ENCODE measurements at places on chromosomes 11 and 22. TPM values are rescaled to one million over a fixed set of nuclear protein-coding genes. Genes with fewer than 3 reads are reported as not detected.

The GNAZ gene
- under 0.01 TPM for total RNA-seq

The JOSD1 gene
- total RNA-seq, result 75.6 TPM

The INS gene
- not detected for total RNA-seq

The DRD4 gene
- not detected for total RNA-seq

The CCS gene
- total RNA-seq, result 21.2 TPM

- no peak for DNase-seq
These were observed 105.7 kb upstream of the LUZP2 start for GRCh38 chr11:24391167-24391566.

DNA sequence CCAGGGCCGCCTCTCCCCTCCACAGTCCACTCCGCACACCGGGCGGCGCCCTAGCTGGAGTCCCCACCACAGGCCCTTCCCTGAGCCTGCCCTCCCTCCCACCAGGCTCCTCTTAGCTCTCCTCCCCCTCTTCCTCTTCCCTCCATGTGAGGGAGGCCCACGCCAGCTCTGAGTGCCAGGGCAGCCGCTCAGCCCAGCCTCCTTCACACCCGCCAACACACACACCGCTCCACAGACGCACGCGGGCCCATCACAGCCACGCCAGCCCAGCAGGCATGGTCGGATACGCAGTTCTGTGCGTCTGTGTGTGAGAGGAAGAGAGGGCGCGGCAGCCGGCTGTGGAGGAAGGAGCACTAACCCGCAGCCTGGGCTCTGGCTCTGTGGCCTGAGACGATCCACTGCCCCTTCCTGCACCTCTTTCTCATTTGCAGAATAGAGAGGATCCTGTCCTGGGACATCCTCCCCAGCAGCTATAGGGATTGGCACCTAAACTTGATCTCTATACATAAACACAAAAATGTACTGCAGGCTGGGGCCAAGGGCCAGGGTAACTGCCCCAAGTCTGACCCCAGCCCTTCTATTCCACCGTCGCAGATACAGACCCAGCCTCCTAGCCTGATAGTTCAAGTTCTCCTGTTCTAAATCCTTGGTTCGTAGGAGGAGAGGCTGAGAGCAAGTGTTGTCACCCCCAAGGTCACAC lies 3.5 kb downstream of the CHRM4 start:
- no peak for DNase-seq

DNA sequence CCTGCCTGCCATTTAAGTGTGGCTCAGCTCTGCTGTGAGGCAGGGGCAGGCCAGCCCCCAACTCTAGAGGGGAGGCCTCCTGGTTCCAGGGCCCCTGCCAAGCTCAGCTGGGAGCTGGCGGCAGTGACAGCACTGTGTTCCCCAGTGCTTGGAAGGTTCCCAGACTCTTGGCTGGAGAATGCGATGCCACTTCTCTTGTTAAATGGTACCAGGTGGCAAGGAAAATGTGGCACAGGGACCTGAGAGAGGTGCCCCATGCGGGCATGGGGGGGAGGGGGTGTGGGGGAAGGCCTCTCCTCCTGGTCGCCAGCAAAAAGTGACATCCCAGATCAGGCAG lies 8.4 kb upstream of the TNFRSF13C start:
- no peak for DNase-seq

GRCh38 chr22:48004936-48005335 lies 1242.5 kb downstream of the TBC1D22A start:
- no peak for DNase-seq

DNA sequence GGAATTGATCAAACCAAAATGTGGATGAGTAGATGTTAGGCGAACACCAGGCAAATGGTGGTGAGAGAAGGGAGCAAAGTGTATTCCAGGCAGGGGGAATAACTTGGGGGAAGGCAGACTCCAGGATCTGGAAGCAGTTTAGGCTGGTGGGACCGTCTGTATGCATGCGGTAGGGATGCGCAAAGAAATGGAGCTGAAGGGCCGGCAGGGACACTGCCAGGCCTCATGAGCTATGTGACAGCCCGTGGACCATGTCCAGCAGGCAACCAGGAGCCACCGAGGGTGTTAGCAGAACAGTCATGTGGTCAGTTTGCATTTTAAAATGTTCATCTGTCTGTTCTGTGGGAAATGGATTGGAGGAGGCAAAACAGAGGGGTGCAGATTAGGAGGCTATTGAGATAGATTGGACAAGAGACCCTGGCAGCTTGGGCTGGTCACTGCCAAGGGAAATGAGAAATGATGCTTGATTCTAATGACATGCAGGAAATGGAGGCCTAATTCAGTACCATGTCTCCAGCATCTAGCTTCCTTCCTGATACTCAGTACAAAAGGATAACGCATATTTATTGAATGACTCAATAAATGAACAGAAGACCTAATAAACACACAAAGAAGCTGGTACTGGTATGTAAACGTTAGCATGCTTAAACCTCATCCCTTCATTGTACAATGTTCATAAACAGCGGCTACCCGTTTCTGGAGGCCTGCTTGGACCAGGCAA lies 412.4 kb downstream of the BUD13 start:
- DNase-seq, result peak; percentile 85

- no peak for DNase-seq
These were observed 646 bp downstream of the NCAPD3 start for GRCh38 chr11:134223121-134223520.

GRCh38 chr11:34665077-34665835 lies 44.4 kb downstream of the EHF start:
- no peak for DNase-seq

DNA sequence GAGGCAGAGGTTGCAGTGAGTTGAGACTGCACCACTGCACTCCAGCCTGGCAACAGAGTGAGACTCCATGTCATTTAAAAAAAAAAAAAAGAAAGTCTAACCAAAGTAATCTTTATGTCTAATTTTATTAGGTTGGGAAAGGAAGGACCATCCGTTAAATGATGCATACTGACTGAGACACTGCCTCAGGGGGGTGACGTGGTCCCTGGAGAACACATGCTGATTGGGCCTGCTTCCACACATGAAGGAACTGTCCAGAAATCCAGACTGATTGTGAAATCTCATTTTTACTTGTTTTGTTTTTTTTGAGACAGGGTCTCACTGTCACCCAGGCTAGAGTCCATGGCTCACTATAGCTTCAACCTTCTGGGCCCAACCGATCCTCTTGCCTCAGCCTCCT lies 5.5 kb downstream of the SF3A1 start:
- DNase-seq, result no peak

- no peak for DNase-seq
These were observed 55.1 kb downstream of the CEP164 start for GRCh38 chr11:117382746-117383145.

DNA sequence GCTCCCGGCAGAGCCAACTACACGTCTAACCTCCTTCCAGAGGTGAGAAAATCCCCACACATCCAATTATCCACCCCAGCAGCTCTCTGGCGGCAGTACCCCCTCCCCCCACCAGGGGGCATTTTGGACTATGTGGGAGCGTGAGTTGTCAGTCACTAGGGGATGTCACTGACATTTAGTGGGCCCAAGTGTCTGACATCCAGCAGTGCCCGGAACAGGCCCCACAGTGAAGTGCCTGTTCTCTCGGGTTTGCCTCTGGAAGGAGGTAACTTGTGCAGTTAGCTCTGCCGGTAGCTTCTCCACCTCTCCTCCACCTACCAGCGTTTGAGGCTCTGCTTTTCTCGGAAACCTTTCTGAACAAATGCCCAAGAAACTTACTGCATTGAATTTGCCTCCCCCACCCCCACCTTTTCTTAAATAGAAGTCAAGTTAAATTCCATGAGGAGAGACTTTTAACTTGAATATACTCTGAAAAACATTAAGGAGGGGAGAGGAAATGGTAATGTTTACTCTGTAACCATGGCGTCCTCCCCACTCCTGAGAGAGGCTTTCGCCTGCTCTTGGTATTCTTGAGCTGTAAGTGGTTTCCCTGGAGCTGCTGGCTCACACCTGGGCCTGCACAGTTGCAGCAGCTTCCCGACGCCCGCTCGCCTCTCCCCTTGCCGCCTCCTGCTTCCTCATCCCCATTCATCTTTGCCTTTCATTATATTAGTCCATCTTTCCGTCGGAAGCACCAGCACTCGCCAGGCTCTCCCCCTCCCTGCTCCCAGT lies 112.8 kb downstream of the WNT7B start:
- peak; percentile 68 for DNase-seq

GRCh38 chr22:39989633-39990032 lies 5.1 kb upstream of the FAM83F start:
- no peak for DNase-seq

DNA sequence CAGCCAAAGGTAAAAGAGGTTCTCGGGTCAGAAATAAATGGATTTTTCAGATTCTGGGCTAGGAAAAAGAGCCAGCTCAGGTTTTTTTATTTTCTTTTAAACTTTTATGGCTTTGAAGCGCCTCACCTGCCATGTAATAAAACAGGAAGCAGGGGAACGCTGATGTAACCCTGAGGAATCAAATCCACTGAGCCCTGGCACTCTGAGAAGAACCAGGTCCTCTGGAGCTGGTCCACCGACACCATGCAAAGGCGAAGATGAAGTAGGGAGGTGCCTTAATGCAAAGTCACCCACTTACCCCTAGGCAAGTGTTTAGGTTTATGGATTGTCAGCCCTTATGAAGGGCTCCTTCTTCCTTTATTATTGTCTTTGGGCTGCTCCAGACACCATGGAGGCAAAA lies 1.6 kb downstream of the PAMR1 start:
- no peak for DNase-seq

DNA sequence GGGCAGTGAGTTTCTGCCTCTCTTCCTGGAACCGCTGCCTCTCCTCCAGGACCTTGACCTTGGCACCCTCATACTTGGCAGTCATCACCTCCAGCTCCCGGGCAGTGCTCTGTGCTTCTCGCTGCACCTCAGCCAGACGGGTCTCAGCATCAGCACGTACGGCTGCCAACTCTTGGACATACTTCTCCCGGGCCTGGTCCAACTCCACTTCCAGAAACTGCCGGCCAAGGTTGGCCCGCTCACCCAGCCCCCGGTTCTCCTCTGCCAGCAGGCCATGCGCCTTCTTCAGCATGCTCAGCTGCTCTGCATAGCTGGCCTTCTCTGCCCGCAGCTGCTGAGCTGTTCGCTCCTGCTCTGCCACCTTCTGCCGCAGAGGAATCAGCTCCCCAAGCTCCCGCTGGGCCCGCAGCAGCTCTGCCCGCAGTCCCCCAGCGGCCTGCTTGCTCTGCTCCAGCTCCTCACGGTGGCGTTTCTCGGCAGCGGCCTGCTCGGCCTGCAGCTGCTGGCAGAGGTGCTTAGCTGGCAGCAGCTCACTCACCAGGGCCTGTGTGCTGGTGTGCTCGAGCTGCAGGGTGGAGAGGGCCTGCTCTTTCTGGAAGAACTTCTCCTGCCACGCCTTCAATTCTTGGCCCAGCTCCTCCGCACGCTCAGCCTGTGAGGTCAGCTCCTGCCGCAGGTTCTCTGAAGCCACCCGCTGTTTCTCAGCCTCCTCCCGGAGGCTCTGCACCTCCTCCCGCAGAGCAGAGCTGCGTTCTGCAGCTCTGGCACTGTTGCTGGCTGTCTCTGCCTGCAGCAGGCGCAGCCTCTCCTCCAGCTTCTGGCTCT lies 14.4 kb downstream of the IL18BP start:
- DNase-seq, result peak; percentile 1

DNA sequence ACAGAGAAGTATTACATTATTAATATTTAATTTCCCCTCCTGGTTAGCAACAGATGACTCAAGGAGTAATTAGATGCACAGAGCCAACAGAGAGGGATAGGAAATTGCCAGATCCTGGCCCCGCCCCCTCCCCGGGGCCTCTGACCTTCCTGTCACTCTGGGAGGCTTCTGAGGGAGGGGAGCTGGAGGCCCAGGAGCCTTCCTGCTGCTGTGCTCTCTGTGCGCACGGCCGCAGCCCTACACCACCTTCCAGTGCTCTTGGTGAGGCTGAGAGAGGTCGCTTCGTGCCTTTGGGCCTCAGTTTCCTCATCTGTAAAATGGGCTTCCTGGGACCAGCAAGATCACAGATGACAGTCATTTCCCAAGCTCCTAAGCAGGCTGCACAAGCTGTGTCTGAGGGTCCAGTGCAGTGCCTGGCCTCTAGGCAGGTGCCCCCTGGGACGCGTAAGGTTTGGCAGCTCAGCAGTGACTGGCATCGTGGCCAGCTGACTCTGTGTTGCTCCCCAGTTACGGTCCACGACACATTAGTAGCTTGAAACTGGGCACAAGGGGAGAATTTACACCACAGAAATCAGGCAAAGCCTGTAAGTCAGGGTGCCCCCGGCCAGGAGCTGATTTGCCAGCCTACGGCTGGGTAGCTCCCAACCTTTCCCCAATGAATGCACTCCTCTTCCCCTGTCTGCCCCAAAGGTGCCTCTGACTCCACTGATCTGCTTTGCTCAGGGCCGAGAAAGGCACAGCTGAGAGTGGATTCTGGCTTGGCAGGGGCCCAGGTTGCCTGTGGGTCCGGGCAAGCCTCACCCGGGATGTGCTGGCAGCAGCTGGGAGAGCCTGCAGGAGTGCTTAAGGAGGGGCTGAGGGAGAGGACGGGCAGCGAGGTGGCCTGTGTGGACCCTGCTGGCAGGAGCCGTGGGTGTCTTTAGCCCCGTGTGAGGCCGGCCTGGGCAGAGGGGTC lies 2.3 kb downstream of the ADORA2A start:
- no peak for DNase-seq

DNA sequence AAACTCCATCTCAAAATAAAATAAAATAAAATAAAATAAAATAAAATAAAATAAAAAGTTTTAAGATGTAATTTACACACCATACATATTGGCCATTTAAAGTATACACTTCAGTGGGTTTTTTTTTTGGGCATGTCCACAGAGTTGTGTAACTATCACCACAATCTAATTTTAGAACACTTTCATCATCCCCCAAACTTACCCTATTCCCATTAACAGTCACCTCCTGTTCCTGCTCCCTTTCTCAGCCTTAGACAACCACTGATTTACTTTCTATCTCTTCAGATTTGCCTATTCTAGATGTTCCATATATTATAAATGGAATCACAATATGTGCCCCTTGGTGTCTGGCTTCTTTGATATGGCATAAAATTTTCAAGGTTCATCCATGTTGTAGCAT lies 4.6 kb upstream of the ACER3 start:
- DNase-seq, result no peak

GRCh38 chr11:36699271-36699670 lies 101.2 kb upstream of the RAG2 start:
- no peak for DNase-seq

DNA sequence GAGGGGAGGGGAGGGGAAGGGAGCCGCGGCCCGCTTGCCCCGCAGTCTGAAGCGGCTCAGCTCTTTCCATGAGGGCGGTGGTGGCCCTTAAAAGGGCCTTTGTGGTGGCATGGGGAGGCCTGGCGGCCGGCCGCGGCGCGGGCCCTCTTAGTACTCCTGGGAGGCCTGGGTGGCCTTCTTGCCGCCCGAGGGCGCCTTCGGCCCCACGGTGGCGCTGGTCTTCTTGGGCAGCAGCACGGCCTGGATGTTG lies 6.9 kb downstream of the DPAGT1 start:
- DNase-seq, result peak; percentile 80

GRCh38 chr11:3808861-3809623 lies 682 bp downstream of the PGAP2 start:
- peak; percentile 58 for DNase-seq

DNA sequence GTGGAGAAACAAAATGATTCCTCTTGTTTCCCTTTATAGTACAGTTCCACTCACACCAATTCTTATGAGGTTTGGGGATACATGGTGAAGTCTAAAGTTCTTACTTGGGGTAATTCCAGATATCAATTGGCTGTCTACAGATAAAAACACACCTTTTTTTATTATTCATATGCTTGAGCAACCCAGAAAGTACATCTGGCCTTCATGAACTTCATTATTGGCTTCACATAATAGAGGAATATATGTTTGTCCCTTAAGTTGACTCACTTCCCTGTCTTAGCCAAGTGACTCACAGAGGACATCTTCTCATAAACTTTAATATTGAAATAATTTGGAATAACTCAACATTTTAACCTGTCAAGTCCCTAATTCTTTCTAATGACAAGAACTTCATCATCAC lies 36.3 kb upstream of the SOX6 start:
- DNase-seq, result no peak

Data from lung microvascular endothelial cell (primary cell).